CMK (cell line): ENCODE measurements at places on chromosomes 3 and 15.

DNA sequence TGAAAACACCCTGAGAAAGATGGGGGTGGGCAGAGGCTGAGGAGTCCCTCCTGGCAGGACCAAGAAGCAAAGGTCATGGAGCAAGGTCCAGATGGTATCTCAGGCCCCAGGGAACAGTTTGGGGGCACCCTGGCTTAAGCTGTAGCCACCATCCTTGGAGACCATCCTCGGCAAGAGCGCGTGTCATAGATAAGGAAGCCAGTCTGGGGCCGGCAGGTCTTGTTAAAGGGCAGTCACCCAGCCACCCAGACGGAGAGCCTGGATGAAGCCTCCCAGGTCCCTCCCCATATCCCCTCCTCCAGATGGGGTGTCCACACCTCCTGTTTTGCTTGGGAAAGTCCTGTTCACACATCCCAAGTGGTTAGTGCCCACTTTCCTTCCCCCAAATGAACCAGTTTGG is 191.1 kb downstream of the KLF13 start:
- no peak for DNase-seq

DNA sequence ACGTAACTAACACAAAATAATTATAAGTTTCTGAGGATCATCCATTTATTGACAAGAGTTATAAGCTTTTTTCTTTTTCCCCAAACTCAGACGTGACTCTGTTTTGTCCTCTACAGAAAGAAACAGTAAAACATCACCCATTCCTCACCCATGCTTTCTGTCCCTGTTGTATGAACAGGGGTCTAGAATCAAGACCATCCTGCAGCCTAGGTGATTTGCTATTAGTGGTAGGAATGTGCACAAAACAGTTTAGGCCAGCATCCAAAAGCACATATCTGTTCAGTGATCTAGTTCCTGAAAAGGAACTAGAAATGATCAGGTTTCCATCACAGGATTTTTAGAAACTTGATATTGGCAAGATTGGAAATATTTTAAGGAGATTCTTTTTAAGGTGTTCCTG is 527.6 kb downstream of the SOX2 start:
- no peak for DNase-seq

DNA sequence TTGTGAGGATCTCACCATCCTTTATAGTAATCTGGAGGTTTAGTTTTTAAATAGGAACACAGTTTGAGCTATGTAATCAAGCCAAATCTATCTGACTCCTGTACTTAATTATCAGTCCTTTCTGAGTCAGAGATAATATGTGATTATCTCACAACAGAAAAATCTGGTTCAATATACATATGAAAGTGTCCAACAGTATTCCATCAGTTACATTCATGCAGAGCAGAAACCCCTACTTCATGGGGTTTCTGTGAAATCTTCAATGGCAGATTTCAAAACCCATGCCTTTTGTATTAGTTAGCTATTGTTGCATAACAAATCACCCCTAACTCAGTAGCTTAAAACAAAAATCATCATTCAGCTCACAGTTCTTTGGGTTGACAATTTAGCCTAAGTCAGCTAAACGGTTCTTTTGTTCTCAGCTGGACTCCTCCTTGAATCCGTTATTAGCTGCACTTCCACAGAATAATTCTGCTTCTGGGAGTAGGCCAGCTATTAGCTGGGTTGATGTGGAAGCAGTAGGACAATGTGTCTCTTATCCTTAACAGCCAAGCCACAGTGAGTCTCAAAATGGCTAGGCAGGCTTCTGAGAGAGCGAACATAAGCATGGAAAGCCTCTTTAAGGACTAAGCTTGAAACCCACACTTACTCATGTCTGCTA is 42.9 kb upstream of the ARPP21 start:
- no peak for DNase-seq

- DNase-seq, result no peak
Measured at GRCh38 chr3:108806316-108806715, 16.3 kb upstream of the TRAT1 start.

DNA sequence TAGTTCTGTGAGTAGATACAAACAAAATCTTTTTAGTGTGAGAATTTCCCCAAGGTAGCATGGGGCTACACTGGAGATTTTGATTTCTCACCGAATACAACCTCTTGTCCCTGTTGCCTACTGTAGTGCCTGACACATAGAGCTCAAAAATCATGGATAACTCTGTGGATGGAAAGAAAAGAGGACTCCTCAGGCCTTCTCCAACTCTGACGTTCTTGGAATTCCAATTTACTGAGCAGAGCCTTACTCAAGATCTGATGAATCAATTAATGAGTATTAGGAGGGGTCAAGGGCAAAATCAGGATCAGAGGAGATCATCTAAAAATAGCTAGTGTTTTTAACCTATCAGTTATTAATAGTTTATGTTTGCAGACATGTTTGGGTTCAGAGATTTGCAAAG is 46.7 kb upstream of the PYDC2 start:
- DNase-seq, result no peak

- no peak for DNase-seq
Measured at GRCh38 chr3:146368882-146369523, 100.4 kb downstream of the PLSCR2 start.

- DNase-seq, result no peak
Measured at GRCh38 chr3:107796791-107797190, 274.0 kb downstream of the BBX start.

DNA sequence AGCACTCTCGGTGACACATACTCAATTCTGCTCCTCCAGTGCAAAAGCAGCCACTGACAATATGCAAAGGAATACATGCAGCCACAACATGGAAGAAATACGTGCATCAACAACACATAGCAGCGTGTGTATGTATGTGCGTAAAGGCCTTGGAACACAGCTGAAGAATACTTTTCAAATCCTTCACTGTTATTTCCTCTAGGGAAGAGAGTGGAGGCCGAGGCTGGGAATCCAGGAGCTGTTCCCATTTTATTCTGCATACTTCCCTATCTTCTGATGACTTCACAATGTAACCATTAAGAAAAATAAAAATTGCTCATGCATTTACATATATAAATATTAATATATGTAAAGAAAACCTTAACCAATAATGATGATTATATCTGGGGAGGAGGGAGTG is 36.6 kb upstream of the MGLL start:
- DNase-seq, result no peak

GRCh38 chr15:74179101-74179841 is 5.8 kb downstream of the ISLR start:
- no peak for DNase-seq
